ENCODE measurements at places on chromosomes 3 and 15. TPM values are rescaled to one million over a fixed set of nuclear protein-coding genes. Genes with fewer than 3 reads are reported as not detected.

DNA sequence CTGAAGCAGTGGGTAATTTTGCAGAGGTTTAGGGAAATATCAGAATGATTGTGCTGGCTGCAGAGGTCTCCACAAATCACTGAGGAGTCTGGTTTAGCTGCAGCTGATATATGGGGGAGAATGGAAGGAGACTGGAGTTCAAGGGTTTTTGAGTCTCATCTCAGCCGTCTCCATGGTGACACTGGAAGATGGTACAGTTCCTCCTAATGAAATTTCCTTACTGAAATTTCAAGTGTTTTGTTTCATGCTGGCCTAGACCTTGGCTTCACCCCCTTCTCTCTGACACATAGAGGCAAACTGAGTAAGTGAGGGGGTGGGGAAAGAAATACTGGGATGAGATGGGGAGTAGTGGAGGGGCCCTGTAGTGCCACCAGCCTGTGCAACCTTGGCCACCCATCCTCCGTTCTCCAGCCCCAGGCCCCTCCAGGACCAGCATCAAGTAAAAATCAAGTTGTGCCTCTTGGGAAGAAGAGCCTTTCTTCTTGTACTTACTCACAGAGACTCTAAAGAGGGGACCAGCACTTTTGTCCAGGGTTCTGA is 17.8 kb upstream of the MORF4L1 start:
- DNase-seq: no peak

DNA sequence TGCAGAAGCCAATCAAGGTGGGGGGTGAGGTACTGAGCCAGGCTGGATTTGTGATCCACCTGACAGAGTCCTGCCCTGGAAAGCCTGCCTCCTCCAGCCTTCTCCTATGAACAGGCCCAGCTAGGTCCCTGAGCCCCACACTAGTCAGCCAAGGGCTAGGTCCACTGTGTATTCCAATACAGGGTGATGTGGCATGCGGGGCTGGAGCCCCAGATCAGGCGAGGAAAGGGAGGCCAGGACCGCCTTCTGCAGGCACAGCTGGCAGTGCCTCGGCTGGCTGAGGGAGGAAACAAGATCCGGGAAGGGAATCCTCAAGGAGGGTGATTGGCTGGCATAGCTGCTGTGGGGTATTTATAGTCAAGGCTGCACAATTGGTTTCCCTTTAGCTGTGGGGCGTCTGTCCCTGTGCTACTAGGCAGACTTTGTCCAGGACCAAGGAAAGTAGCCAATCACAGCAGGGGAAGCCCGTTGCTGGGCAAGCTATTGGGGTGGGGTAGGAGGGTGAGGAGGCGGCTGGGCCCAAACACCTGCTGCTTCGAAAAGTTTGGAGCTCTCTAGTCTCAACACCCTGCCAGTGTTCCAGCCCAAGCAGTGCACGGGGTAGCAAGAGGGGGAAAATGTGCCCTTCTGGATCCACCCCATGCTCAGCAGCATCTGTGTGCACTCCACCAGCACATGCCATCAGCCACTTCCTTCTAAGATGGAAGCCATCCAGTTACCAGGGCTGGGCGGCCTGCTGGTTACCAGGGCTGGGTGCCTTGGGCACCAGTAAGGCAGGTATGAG is 5.9 kb downstream of the KY start:
- peak; percentile 33 for DNase-seq

- DNase-seq: no peak
Measured at GRCh38 chr3:139689122-139689521, 11.3 kb upstream of the NMNAT3 start.

DNA sequence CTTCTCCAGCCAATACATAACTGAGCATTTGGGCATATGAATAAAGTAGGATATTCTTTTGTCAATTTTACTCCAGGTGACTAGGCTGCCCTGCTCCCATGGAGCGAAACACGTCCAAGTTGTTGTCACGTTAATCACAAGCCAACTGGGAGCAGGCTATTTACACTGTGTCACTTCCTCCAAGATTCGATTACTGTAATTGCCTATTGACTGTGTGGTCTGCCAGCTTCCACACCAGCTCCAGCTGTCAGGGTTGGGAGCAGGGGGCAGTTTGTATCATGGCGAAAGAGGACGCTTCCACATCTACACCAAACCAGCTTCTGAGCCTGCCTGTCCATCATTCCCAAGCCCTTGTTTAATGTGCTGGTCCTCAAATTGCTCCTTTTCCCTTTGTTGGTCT is 89.2 kb upstream of the RORA start:
- DNase-seq: no peak

The MKRN2OS gene
- not detected for polyA plus RNA-seq
